Cardiac muscle cell (in vitro differentiated cells and primary cell): ENCODE measurements at places on chromosomes 1 and 21. TPM values are rescaled to one million over a fixed set of nuclear protein-coding genes. Genes with fewer than 3 reads are reported as not detected.

SH3BGR gene
- total RNA-seq, result 116 and 168 TPM in 2 replicates

CFHR4 gene
- total RNA-seq, result not detected in 2 replicates

MEGF6 gene
- 12.6 and 31.7 TPM in 2 replicates for total RNA-seq

PRAMEF9 gene
- total RNA-seq, result not detected in 2 replicates

DNA sequence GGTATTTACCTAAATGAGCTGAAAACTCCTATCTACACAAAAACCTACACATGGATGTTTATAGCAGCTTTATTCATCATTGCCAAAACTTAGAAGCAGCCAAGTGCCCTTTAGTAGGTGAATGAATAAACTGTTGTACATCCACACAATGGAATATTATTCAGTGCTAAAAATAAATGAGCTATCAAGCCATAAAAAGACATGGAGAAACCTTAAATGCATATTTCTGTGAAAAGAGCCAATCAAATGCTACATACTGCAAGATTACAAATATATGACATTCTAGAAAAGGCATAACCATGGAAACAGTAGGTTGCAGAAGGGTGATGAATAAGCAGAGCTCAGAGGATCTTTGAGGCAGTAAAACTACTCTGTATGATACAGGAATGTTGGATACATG lies 23.3 kb downstream of the ABCB10 start:
- no peak overlapping the region for H3K4me3 ChIP-seq
- H3K36me3 ChIP-seq, result peaks cover 18% of the 10 kb centered on the region
- no peaks in the 10 kb centered on the region for H3K27me3 ChIP-seq
- H3K4me1 ChIP-seq, result no peaks in the 10 kb centered on the region
- no peak overlapping the region for H3K27ac ChIP-seq
- no peak for DNase-seq

DNA sequence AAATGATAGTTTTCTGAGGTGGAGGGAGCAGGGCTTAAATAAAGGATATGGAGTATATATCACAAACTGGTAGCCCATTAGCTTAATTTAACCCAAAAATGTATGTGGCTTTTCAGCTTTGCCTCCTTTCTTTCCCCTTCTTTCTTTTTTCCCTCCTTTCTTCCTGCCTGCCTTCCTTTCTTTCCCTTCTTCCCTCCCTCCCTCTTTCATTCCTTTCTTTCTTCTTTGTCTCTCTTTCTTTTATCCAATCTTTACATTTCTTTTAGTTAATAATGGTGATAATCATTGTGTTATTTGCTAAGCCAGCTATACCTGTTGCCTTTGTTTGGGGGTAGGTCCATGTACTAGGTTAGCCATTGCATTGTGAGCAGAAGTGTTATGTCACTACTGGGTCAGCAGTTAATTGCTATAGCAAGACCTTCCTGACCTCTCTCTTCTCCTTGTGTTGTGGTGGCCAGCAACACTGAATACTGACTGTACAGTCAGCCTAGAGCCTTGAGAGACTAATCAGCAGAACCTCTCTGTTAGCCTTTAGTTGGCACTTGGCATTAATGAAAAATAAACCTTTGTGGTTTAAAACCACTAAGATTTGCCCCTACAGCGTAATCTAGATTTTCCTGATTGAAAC lies 5.1 kb downstream of the GORAB start:
- H3K27ac ChIP-seq, result no peak overlapping the region
- no peak overlapping the region for H3K4me3 ChIP-seq
- DNase-seq, result peak; percentile 19
- peaks cover 8% of the 10 kb centered on the region for H3K4me1 ChIP-seq
- peaks cover 21% of the 10 kb centered on the region for H3K36me3 ChIP-seq

- no peaks in the 10 kb centered on the region for H3K36me3 ChIP-seq
- no peaks in the 10 kb centered on the region for H3K4me1 ChIP-seq
- H3K27me3 ChIP-seq, result no peaks in the 10 kb centered on the region
- H3K4me3 ChIP-seq, result no peak overlapping the region
- no peak for DNase-seq
Observed at GRCh38 chr1:38102636-38103035, 56.0 kb upstream of the POU3F1 start.

DNA sequence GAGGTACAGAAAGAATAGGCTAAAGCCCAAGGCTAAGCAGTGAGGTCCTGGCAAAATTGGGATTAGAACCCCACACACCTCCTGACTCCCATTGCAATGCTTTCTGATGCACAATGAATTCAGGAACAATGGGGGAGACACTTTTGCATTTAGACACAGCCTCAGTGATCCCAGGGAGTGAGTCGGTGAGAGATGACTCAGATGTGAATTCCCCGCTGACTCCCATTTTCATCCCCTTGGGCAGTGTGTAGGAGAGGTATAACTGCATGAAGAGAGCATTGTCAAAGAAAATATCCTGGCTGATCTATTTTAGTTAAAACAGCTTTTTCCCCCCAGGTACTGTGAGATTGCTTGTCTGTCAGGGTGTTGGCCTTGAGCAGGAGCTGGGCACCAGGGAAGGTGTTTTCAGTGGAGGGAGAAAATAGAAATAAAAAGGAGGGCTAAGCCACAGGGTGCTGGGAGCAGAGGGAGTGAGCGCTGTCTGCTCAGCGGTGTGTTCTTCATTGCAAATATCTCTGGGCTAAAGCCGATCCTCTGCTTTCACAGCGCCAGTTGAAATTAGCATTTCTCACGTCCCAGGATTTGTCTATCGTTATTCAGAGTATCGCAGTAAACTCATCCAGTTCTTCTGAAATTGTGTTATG lies 247.7 kb upstream of the PTBP2 start:
- H3K4me3 ChIP-seq, result no peak overlapping the region
- H3K27me3 ChIP-seq, result peaks cover 32% of the 10 kb centered on the region
- DNase-seq, result peak; percentile 20
- H3K36me3 ChIP-seq, result no peaks in the 10 kb centered on the region
- H3K27ac ChIP-seq, result no peak overlapping the region
- no peaks in the 10 kb centered on the region for H3K4me1 ChIP-seq

GRCh38 chr1:97209381-97209957 lies 487.9 kb downstream of the PTBP2 start:
- no peaks in the 10 kb centered on the region for H3K36me3 ChIP-seq
- H3K27me3 ChIP-seq, result no peaks in the 10 kb centered on the region
- H3K4me1 ChIP-seq, result no peaks in the 10 kb centered on the region
- DNase-seq, result no peak
- H3K27ac ChIP-seq, result no peak overlapping the region
- no peak overlapping the region for H3K4me3 ChIP-seq

- peaks cover 19% of the 10 kb centered on the region for H3K4me1 ChIP-seq
- H3K27me3 ChIP-seq, result no peaks in the 10 kb centered on the region
- H3K36me3 ChIP-seq, result no peaks in the 10 kb centered on the region
Observed at GRCh38 chr1:218659911-218660677, 315.0 kb downstream of the TGFB2 start.

DNA sequence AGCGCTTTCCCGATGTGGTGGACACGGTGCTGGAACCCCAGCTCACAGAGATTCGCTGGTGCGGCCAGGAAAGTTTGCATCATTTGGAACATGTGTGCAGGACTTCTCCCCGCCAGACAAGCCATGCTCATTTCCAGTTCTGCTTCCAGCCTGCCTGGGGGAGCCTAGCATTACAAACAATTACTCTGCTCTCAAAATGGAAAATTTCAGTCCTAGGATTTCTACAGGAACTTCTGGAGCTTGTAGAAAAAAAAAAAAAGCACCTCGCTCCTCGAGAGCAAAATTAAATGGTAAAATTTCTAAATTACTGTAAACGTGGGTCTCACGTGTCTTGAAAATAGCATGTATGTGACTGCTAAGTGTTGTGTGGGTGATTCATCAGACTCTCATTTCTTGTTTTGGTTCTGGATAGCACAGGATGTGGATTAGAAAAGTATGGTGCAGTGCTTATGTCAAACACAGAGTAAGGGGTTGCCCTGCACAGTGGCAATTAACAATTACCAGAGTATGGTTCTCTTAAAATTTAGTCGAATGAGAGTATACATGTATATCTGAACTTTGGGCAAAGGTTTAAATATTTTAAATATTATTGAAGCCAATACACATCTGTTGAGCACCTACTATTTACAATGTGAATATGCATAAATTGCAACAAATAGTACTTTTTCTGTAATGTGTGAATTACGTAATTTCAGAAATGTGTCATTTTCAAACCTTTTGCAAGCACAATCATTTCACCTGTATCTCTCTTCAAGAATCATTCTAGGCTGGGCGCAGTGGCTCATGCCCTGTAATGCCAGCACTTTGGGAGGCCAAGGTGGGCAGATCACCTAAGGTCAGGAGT lies 61.8 kb upstream of the PTGFRN start:
- H3K27ac ChIP-seq, result no peak overlapping the region
- peaks cover 3% of the 10 kb centered on the region for H3K4me1 ChIP-seq
- H3K27me3 ChIP-seq, result no peaks in the 10 kb centered on the region
- H3K4me3 ChIP-seq, result no peak overlapping the region

DNA sequence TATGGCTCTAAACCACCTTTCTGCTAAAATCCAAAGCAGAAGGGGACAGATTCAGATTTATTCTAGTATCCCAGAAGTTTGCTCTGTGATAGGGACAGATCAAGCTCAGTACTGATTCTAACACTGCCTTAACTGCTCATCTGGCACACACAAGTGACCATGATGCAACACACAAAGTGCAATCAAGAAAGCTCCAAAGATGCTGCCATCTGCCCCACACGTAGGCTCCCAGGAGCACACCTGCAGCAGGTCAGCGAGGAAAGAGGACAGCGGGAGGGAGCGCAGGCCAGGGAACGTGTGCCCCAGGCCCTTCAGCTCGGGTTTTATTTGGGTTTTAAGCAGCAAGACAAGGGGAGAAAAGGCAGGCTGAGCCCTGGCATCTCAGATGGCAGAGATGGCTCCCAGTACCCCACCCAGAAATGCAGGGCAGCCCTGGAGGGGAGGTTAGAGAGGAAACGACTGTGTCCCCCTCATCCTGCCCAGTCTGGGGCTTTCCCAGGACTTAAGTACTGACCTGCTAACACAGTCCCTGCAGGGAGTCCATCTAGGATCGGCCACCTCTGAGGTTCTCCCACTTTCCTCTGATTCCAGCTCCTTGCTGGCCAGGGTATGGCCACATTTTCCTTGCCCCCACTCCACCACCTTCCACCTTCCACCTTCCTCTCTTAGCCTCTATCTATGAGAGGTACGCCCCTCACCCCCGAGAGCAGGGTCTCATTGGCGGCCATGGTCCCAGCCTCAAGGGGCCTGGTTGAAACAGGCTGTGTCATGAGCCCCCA lies 1.2 kb downstream of the TRIM11 start:
- H3K4me1 ChIP-seq, result peaks cover 15% of the 10 kb centered on the region
- peak overlapping the region; percentile 95 for H3K4me3 ChIP-seq
- peaks cover 3% of the 10 kb centered on the region for H3K36me3 ChIP-seq
- no peak for DNase-seq

DNA sequence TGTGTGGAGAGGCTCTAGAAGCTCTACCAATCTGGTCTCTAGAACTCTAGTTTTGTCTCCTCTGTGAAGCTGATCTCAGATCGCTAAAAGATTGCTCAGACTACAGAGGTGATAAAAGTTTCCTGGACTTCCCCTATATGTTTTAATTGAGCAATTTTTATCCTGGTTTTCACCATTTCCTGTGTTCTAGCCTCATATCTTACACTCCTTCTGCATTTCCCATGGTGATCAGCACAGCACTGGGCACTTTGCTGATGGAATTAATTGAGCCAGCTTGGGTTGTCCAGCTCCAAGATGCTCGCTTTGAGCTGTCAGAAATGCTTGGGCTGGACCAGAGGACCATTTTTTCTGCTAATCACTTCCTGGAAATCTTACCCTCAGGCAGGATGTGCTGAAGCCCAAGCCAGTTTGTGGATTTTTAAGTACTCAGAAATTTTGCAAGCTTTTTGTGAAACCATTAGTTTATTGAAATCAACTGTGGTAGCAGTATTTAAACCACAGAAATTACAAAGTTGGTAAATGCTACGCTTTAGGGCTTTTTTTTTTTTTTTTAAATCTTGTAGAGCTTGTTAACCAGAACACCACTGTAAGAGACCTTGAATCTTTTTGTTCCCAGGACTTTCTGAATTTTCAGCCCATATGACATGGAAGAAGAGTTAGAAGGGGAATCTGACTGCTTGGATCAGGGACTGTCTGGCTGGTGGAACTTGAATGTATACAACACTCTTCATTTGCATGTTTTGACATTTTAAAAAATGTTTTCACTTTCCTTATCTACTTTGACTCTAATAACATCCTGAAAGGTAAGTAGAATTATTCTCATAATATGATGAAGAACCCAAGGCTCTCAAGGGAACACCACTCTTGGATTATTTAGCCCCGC lies 28.4 kb downstream of the CD48 start:
- no peaks in the 10 kb centered on the region for H3K27me3 ChIP-seq
- no peak overlapping the region for H3K4me3 ChIP-seq
- DNase-seq, result peak; percentile 44
- H3K27ac ChIP-seq, result no peak overlapping the region
- H3K36me3 ChIP-seq, result no peaks in the 10 kb centered on the region
- H3K4me1 ChIP-seq, result no peaks in the 10 kb centered on the region

DNA sequence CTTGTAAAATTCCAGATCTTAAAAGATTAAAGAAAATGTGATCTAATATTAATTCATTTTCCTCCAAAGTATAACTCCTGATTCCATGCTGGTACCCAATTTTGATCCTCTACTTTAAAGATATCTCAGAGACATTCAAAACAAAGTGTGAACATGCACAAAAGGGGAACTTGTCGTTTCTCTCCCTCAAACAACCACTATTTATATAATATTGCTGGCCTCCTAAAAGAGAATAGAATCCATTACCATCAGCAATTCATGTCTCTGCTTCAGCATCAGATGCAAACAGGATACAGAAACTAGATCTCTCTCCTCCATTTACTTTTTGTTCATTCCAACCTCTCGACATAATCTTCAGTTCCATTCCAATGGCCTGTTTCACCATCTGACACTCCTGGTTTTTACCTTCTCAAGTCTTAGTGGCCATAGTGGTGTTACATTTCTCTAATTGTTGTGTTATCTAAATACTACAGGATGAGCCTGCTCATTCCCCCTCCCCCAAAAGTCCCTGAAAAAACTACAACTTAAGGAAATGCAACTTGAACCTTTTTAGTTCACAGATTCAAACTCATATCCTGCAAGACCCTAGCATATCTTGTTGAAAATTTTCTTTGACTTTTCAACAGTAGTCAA lies 4.1 kb downstream of the NRIP1 start:
- no peaks in the 10 kb centered on the region for H3K27me3 ChIP-seq
- no peak for DNase-seq
- no peak overlapping the region for H3K4me3 ChIP-seq
- peaks cover 44% of the 10 kb centered on the region for H3K4me1 ChIP-seq
- no peaks in the 10 kb centered on the region for H3K36me3 ChIP-seq

DNA sequence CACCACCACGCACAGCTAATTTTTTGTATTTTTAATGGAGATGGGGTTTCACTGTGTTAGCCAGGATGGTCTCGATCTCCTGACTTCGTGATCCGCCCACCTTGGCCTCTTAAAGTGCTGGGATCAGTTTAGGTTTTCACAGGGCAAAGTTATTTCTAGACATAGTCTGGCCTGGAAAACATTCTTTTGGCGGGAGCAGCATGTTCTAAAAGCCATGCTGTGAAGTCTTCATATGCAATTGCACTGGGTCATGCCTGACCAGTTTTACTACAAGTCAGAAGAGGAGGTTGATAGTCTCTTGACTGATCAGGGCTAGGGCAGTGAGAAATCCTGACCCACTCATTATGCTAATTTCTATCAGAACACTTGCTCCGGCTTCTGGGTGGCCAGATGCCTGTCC lies 131.6 kb upstream of the POU3F1 start:
- no peak overlapping the region for H3K4me3 ChIP-seq
- no peaks in the 10 kb centered on the region for H3K4me1 ChIP-seq
- H3K27ac ChIP-seq, result no peak overlapping the region
- H3K27me3 ChIP-seq, result no peaks in the 10 kb centered on the region
- no peaks in the 10 kb centered on the region for H3K36me3 ChIP-seq
- no peak for DNase-seq
